ENCODE measurements at places on chromosomes 1 and 21.

GRCh38 chr1:206497363-206497762 is 10.0 kb upstream of the RASSF5 start:
- DNase-seq, result no peak

DNA sequence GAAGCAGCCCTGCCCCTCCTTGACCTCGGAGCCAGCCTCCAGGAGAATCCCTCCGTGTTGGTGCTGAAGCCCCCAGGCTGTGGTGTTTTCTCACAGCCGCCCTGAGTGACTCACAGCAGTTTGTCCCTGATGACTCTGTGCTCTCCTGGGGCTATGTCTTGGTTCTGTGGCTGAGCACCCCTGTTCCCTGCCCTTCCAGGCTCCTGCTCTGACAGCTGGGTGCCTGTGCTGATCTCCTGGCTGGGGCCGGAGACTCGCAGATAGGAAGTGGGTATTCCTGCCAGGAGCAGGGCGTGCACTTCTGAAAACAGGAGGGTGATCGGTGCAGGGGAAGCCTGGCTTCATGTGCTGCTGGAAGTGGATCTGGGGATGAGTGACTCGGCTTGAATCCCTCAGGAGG is 34.5 kb downstream of the POFUT2 start:
- no peak for DNase-seq

GRCh38 chr1:14570514-14570913 is 28.0 kb upstream of the KAZN start:
- DNase-seq, result no peak

GRCh38 chr1:88982055-88982454 is 10.4 kb downstream of the KYAT3 start:
- no peak for DNase-seq

DNA sequence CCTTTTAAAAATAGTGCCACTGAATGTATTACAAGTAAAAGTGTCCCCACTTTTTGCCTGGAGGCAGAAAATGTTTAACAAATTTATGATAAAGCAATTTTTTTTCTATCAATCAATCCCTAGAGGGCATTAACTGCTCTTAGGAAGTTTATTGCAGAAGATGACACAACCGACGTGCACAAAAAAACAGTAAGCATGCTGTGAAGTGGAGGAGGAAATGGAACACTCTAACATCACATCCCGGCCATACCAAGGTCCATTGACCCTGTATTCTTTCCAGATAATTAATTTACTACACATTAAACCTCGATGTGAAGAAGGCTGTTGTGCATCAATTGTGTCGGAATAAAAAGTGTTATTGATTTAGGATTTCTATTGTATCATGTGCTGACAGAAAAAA is 264.9 kb upstream of the NR5A2 start:
- DNase-seq, result no peak

GRCh38 chr1:18953731-18954231 is 2.7 kb downstream of the IFFO2 start:
- no peak for DNase-seq

DNA sequence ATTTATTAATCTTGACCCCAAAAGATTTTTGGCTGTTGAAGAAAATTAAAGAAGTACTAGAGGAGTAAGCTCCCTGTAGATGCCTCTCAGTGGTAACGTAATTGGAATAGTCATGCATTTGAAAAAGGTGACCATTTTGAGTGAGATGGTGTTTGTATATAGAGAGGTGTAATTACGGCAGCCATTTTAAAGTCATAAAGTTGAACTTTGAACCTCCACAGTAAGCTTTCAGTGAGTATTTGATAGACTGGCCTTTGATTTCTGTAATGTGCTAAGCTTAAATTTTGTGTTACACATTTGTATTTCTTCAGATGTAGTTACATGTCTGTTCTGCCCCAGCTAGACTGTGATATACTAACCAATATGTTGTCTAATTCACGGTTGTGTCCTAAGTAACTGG is 21.5 kb upstream of the TMCO2 start:
- no peak for DNase-seq

GRCh38 chr21:18368205-18368604 is 35.4 kb downstream of the TMPRSS15 start:
- no peak for DNase-seq

GRCh38 chr21:36087362-36088138 is 17.7 kb downstream of the CBR1 start:
- no peak for DNase-seq

- DNase-seq, result no peak
Measured at GRCh38 chr21:46066591-46067331, 31.2 kb upstream of the COL6A2 start.

DNA sequence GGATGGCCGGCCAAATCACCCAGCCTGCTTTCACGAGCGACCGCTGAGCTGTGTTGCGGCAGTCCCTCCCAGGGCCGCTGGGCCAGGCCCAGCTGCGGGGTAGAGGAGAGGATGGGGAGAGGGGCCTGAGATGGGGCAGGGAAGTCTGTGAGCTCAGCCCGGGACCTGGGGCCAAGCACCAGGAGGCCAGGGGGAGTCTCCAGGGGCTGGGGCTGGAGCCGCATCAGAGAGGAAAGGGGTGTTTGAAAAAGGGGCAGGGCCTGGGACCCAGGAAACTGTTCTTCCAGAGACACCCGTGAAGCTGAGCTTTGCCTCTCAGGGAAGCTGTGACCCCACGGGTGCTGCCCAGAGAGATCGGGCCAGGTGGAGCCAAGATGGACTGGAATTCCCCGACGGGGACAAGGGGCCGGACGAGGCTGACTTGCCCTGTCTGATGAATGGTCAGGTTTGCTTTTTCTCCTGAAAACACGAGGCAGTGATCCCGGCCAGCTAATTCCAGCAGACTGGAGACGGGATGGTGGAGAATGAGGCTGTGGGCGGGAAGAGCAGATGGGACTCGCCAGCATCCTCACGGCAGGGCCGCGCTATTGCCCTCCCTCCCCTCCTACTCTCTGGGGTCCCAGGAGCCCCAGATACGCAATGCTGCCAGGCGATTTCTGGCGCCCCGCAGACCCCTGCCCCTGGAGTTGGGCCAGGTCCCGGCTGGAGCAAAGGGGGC is 40.3 kb upstream of the COL18A1 start:
- no peak for DNase-seq

- no peak for DNase-seq
Measured at GRCh38 chr1:84268346-84268745, 33.2 kb upstream of the SAMD13 start.
